ENCODE measurements at places on chromosomes 7 and 10. TPM values are rescaled to one million over a fixed set of nuclear protein-coding genes. Genes with fewer than 3 reads are reported as not detected.

Gene IFIT2
- total RNA-seq: 1.5 TPM

Gene UNCX
- not detected for total RNA-seq

Gene SYT15
- 1.9 TPM for total RNA-seq

- peaks cover 6% of the 10 kb centered on the region for H3K36me3 ChIP-seq
- no peak overlapping the region for H3K27ac ChIP-seq
- DNase-seq: no peak
- H3K4me3 ChIP-seq: no peak overlapping the region
- no peaks in the 10 kb centered on the region for H3K4me1 ChIP-seq
- H3K27me3 ChIP-seq: no peaks in the 10 kb centered on the region
These were observed 896.5 kb downstream of the SORCS1 start for GRCh38 chr10:106268000-106268399.

Gene FERD3L
- not detected for total RNA-seq

DNA sequence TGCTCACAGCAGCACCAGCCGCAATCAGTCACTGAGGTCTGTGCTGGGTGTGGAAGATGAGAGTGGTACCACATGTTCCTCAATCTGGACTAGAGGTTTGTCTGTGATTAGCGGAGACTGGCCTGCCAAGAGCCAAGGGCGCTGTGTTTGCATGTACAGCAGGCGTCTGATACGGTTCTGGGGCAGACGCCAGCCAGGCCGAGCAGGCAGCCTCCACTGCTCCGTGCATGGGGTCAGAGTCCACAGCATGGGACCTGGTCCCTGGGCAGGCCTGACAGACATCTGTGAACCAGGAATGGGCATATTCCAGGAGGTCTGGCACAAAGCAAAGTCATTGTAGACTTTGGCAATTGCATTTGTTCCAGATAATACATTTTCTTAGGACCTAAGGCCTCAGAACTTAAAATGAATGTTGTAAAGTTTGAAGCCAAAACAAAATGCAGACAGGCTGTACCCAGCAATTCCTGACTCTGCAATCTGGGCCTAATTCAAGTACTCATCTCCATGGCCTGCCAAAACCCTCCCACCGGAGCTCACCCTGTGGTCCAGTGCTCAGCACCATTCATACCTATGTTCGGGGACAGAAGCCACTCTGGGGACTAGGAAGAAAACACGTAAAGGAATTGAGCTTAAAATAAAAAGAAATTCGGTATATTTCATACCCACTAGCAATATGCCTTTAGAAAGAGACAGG lies 50.0 kb upstream of the FAM20C start:
- no peak overlapping the region for H3K27ac ChIP-seq
- H3K36me3 ChIP-seq: no peaks in the 10 kb centered on the region
- DNase-seq: no peak
- H3K27me3 ChIP-seq: peaks cover 6% of the 10 kb centered on the region
- H3K4me1 ChIP-seq: no peaks in the 10 kb centered on the region
- no peak overlapping the region for H3K4me3 ChIP-seq

- H3K36me3 ChIP-seq: no peaks in the 10 kb centered on the region
- H3K4me3 ChIP-seq: no peak overlapping the region
- no peak for DNase-seq
- peaks cover 31% of the 10 kb centered on the region for H3K4me1 ChIP-seq
- no peaks in the 10 kb centered on the region for H3K27me3 ChIP-seq
These were observed 40.2 kb upstream of the KLF6 start for GRCh38 chr10:3825244-3825643.

DNA sequence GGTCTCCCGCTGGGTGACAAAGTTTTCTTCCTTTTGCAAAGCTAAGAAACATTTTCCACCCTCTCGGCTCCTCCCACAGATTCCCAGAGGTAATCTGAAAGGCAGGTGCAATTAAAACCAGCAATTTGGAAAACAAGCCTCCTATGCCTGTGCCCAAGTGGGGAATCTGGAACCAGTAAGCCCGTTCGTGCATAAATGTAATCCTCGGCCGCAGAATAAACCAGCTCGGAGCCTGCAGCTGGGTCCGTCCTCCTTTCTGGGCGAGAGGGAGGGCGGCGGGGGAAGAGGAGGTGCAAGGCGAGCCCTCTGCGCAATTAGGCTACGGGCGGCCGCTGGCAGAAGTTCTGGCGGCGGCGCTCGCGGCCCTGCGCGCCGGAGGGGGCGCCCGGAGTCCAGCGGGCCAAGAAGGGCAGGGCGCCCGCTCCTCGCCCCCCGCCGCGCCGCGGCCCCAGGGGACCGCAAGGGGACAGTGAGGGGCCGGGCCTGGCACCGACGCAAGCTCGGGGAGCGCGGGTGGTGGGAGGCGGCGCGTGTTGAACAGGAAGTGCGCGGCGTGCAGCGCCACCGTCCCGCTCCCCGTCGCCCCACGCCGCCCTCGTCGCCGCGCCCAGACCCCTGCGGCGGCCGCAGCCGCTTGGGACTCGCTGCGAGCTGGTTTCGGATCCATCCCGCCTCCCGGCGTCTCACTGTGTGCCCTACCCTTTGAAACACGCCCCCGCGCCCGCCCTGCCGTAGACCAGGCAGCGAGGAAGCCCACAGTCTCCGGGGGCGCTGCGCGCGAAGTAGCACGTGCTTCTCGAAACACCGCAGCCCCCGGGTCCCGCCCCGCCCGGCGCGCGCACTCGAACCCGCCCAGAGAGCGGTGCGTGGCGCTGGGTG lies at the start of gene PRKAG2:
Gene PRKAG2, minus strand, starts transcription at position 217 of the 879 bp plus-strand sequence. CDS start 495 bp downstream, outside the sequence.
- no peaks in the 10 kb centered on the region for H3K36me3 ChIP-seq
- H3K27me3 ChIP-seq: no peaks in the 10 kb centered on the region
- peak within 1 kb of the TSS; percentile 63 for H3K27ac ChIP-seq

DNA sequence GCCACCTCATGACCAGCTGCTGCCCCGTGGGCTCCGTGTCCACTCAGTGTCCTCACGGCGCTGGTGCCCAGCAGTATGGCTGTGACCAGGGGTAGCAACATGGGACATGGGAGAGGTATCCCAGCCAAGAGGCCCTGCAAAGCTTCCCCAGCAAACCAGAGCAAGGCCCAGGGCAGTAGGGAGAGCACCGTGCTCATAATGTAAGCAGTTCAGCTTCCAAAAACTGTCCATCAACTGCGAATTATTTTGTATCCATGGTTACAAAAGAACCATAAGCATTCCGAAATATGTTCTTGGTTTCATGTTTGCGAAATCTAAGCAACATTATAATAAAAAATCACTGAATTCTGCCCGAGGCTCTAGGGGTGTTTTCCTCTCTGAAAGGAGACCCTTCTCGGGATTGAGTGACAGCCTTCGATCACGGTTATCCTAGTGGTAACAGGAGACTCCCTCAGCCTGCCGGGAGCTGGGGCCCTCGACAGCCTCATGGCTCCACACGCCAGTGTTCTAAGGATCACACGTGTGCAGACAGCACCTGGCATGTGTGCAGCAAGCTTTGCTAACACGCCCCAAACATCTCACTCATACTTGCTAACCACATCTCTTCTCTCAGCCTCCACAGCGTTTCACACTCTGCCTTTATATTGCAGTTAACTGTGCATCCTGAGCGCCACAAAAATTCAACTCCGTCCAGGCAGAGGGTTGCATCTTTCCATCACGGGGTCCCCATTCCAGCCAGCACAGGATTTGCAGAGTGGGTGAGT lies 117.6 kb downstream of the DIP2C start:
- H3K36me3 ChIP-seq: no peaks in the 10 kb centered on the region
- H3K27me3 ChIP-seq: peaks cover 20% of the 10 kb centered on the region
- no peak overlapping the region for H3K27ac ChIP-seq
- no peak overlapping the region for H3K4me3 ChIP-seq

GRCh38 chr7:42688056-42688371 lies 223.9 kb downstream of the C7orf25 start:
- no peaks in the 10 kb centered on the region for H3K4me1 ChIP-seq
- H3K27ac ChIP-seq: no peak overlapping the region
- no peaks in the 10 kb centered on the region for H3K36me3 ChIP-seq

GRCh38 chr7:115145512-115145911 lies 223.6 kb downstream of the MDFIC start:
- H3K27me3 ChIP-seq: no peaks in the 10 kb centered on the region
- H3K36me3 ChIP-seq: no peaks in the 10 kb centered on the region
- H3K4me1 ChIP-seq: no peaks in the 10 kb centered on the region
- no peak overlapping the region for H3K27ac ChIP-seq
- H3K4me3 ChIP-seq: no peak overlapping the region

Gene TRUB1
- 10.4 TPM for total RNA-seq

DNA sequence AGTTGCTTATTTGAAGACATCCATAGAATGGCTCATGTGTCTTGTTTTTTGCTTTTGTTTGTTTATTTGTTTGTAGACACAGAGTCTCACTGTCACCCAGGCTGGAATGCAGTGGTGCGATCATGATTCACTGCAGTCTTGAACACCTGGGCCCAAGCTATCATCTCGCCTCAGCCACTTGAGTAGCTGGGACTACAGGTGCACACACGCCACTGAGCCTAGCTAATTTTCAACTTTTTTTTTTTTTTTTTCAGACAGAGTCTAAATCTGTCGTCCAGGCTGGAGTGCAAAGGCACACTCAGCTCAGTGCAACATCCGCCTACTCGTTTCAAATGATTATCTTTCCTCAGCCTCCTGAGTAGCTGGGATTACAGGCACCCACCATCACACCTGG lies 83.3 kb upstream of the KLF6 start:
- no peak for DNase-seq
- peak overlapping the region; percentile 80 for H3K27ac ChIP-seq
- H3K36me3 ChIP-seq: no peaks in the 10 kb centered on the region
- H3K27me3 ChIP-seq: no peaks in the 10 kb centered on the region
- H3K4me3 ChIP-seq: no peak overlapping the region
- H3K4me1 ChIP-seq: peaks cover 46% of the 10 kb centered on the region

DNA sequence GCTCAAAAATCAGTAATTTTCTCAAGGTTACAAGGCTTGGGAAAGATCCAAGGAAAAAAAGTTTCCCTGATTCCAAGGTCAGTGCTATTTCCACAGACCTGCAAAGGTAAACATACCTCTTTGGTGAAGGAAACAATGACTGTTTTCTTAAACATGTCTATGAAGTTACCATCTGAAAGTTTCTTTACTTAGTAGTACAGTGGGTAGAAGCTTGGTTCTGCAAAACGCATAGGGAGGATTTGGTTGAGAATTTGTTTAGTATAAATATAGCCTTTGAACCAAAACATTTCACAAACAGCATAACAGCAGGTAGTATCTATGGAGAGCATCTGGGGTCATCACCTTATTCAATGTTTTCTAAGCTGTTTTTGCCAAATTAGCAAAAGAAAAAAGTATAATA lies 169.6 kb downstream of the CCSER2 start:
- H3K36me3 ChIP-seq: no peaks in the 10 kb centered on the region
- no peaks in the 10 kb centered on the region for H3K27me3 ChIP-seq
- no peak overlapping the region for H3K4me3 ChIP-seq
- no peak overlapping the region for H3K27ac ChIP-seq
- peaks cover 28% of the 10 kb centered on the region for H3K4me1 ChIP-seq
- no peak for DNase-seq

DNA sequence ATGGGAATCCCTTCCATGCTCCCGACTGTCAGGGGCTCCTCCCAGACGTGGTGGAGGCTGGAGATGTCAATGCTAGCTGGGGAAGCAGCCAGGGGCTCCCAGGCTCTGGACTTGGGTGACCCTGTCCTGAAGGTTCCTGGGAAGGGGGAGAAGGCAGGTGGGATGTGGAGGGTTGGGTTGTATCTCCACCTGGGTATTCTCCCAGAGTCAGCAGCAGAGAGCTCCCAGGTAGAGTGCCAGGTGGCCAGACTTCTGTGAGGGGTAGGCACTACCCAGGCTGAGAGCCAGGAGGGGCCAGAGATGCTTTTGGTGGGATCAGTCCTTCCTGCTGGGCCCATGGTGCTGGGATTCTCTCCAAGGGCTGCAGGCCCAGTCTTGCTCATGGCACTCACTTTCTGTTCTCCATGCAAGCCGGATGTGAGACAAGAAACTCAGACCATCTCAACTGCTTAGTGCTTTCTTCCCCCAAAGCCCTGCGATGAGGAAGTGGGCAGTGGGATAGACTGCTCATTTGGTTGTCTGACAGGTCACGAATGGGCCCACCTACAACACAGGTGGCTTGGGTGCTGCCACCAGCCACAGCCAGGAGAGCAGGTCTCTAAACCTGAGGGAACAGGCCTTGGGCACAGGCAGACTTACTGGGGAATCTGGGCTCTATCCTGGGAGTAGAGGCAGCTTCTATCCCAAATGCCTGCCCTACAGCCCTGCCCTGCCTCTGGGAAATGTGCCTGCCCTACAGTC lies 52.5 kb upstream of the CAMK2B start:
- no peak for DNase-seq
- no peaks in the 10 kb centered on the region for H3K27me3 ChIP-seq
- H3K36me3 ChIP-seq: no peaks in the 10 kb centered on the region
- no peak overlapping the region for H3K27ac ChIP-seq
- H3K4me3 ChIP-seq: no peak overlapping the region

Gene CPA4
- not detected for total RNA-seq

Gene GPR22
- total RNA-seq: not detected

DNA sequence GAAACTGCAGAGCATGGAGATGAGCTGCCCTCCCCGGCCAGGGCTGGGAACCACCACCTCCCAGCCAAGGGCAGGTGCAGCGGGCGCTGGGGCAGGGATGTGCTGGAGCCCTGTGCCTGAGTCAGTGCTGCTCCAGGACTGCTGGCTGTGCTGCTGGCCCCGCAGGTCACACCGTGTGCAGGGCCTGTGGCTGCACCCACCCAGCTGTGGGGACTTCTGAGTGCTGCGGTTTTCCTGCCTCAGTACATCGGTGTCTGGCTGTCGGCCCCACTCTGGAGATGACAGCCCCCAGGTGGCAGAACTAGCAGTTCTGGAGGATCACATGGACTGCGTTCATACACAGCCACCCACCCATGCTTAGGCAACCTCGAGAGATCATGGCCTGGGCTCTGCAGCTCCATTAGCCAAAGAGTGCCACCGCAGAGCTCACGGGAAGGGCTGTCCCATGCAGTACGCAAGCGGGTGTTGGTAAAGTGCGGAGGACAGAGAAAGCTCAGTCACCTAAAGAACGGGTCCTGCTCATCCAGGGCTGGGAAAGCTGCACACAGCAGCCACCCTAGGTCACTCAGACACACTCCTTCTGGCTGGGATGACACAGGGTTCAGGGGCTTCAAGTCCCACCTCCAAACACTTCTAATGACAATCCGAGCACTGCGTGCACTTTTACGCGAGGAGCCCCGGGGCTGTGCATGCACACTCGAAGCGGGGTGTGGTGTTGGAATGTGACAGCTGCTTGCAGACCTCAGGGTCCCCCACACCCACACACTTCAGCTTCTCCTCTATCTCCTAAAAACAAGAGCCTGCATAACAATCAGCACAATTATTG lies 198.1 kb upstream of the PPP2R2D start:
- H3K4me3 ChIP-seq: no peak overlapping the region
- H3K27me3 ChIP-seq: peaks cover 11% of the 10 kb centered on the region
- no peak overlapping the region for H3K27ac ChIP-seq
- DNase-seq: peak; percentile 25
- H3K36me3 ChIP-seq: no peaks in the 10 kb centered on the region
- no peaks in the 10 kb centered on the region for H3K4me1 ChIP-seq

GRCh38 chr10:119323085-119324016 lies 116.0 kb downstream of the GRK5 start:
- peaks cover 31% of the 10 kb centered on the region for H3K4me1 ChIP-seq
- no peaks in the 10 kb centered on the region for H3K27me3 ChIP-seq
- H3K4me3 ChIP-seq: no peak overlapping the region

DNA sequence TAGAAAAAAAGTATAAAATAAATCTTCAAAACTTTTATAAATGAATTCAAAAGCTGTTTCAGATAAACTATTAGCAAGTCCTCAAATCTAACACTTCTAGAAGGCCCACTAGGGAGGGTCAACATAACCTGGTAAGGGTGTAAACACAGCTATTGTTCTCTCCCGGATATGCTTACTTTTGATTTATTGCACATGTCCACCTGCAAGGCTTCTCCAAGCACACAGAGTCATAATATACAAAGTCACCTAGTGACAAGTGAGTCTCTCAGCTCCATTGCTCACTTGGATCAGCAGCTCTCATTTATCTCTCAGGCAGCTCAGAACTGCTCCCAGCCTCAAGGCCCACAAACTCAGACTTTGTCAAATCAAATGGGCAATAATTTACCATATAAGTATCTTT lies 44.0 kb upstream of the COL1A2 start:
- H3K27me3 ChIP-seq: peaks cover 16% of the 10 kb centered on the region
- H3K27ac ChIP-seq: no peak overlapping the region
- H3K4me3 ChIP-seq: no peak overlapping the region
- H3K36me3 ChIP-seq: no peaks in the 10 kb centered on the region
- H3K4me1 ChIP-seq: no peaks in the 10 kb centered on the region
- DNase-seq: no peak
